Stimulated activated CD4-positive, alpha-beta T cell treated with anti-CD3 and anti-CD28 coated beads, Interleukin-4, amount 100 ng/mL, for 1 hour (primary cell): ENCODE measurements at places on chromosomes 2 and 18.

- DNase-seq, result no peak
Observed at GRCh38 chr2:196361606-196362326, 190.4 kb upstream of the STK17B start.

- DNase-seq, result no peak
Observed at GRCh38 chr2:587087-587960, 89.9 kb downstream of the TMEM18 start.

DNA sequence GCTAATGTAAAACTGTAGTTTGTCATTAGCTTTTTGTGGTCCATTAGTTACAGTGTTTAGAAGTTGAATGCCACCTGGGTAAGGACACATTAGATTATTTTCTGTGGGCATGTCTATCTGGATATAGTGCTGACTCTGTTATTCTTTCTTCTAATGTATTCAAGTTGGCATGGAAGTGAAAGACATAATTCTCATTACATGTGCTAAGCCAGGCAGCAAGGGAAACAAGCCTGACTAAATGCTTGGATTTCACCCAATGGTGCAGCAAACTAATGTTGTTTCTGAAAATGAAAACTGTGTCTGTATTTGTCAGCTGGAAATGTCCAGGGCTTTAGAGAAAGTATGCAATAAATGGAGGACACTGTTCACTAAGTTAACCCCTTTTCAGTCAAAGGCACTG is 100.7 kb downstream of the NUP35 start:
- no peak for DNase-seq

- no peak for DNase-seq
Observed at GRCh38 chr18:12366379-12366778, 10.6 kb downstream of the AFG3L2 start.

DNA sequence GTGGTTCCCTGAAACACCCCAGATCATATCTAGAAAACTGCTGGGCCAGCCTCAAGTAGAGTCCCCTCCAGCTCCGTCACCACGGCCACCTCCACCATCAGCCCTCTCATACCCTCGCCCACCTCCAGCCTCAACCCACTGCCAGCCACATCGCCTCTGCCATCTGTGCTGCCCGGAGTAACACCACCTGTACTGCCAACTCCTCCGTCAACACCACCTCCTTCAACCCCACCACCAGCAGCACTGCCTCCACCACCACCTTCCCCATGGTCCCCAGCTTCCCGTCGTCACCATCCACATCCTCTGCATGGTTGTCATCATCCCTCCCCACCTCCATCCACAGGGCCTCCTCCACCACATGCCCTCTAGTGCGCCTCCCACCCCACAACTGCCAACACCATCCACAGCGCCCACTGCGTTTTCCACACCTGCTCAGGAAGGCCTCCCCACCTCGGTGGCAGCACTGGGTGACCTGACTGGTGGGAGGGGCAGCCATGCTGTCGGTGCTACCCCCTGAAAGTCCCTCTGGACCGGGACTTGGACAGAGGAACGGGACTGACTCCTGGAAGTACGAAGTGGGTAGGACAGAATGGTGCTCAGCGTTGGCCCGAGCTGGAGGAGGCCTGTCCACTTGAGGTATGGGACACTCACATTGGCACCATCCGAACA is 1.6 kb downstream of the SNED1 start:
- no peak for DNase-seq

DNA sequence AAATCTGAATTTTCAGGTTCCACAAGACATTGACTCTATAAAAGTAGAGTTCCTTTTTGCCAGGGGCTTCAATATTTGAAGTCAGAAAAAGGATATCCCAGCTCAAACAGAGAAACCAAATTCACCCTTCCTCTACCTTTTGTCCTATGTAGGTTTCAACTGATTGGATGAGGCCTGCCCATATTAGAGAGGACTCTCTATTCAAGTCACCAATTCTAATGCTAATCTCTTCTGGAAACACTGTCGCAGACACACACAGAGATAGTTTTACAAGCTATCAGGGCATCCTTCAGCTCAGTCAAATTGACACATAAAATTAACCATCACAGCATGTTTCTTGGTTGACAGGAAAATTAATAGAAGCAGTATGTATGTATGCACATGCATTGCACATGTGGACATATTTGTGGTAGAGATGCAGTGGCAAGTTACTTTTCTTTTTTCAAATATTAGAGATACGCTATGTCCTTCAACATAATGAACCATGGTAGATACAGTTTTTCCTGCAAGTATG is 207.1 kb downstream of the RAD51AP2 start:
- no peak for DNase-seq

GRCh38 chr2:45117383-45117782 is 108.1 kb upstream of the SIX2 start:
- DNase-seq, result no peak

- DNase-seq, result no peak
Observed at GRCh38 chr2:108413711-108414095, 35.3 kb upstream of the GCC2 start.

DNA sequence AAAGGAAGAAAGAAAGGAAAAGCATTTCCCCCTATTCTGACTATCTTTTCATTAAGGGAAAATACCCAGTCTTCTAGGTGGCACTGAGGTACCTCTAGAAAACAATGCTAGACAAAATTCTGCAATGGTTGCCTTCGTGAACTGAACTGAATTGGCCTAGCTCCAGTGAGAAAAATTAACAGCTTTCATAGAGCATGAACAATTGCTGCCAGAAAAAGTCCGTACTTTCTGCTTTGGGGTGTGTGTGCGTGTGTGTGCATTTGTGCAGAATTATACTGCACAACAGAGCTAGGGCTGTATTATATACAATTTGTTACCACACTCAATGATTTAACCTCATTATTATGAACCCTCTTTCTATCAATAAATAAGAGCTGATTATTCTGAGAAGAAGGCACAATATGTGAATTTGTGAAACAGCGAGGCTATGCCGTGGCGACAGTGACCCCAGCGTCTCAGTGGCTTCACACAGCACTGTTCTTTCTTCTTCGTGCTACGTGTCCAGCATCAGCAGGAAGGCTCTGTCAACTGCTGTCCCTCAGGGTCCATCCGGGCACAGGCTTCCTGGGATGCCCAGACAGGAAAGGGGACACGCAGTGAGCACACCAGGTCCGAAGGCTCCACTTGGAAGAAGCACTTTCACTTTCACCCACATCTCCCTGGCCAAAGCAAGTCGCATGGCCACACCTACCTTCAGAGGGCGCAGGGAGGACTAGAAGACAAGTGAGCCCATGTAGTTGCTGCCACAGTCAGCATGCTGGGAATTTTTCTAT is 47.5 kb downstream of the PTGR3 start:
- DNase-seq, result peak; percentile 7

GRCh38 chr2:27306573-27307286 is 1.5 kb downstream of the UCN start:
- peak; percentile 51 for DNase-seq

DNA sequence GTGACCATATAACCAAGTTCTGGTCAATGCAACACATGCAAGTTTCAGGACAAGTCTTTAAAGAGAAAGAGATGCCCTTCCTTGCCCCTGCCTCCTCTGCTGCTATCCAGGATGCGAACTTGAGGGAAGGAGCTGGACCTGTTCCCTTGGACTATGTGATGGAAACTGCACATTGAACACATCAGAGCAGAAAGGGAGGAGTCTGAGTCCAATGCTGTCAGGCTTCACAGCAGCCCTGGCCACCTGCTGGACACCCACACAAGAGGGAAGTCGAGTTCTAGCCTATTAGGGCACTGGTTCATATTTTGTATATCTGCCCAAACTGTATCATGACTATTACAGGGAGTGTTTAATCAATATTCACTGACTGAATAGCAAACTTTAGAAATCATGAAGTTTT is 38.3 kb upstream of the TEX51 start:
- no peak for DNase-seq

GRCh38 chr2:10558281-10559030 is 110.3 kb upstream of the ODC1 start:
- no peak for DNase-seq

DNA sequence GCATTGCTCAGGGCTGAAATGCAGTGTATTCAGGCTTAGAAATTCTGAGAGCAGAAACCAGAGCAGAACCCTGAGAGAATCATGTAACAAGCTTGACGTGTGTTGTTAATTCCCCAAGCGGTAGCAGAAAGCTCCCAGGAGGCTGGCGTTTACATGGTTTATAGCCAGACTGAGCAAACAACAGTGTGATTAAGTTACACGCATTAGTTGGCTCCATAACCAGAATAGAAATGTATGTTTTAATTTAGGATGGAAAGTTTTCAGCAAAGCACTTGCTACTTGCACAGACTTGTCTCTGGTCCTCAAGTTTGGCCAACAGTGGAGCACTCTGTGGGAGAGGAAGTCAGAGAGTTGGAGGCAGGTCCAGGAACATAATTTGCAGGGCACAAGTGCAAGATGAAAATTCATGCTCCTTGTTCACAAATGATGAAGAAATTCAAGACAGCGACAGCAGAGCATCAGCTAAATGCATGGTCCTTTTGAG is 69.3 kb downstream of the MAPK4 start:
- no peak for DNase-seq

- no peak for DNase-seq
Observed at GRCh38 chr2:148817210-148817708, 57.8 kb upstream of the KIF5C start.

DNA sequence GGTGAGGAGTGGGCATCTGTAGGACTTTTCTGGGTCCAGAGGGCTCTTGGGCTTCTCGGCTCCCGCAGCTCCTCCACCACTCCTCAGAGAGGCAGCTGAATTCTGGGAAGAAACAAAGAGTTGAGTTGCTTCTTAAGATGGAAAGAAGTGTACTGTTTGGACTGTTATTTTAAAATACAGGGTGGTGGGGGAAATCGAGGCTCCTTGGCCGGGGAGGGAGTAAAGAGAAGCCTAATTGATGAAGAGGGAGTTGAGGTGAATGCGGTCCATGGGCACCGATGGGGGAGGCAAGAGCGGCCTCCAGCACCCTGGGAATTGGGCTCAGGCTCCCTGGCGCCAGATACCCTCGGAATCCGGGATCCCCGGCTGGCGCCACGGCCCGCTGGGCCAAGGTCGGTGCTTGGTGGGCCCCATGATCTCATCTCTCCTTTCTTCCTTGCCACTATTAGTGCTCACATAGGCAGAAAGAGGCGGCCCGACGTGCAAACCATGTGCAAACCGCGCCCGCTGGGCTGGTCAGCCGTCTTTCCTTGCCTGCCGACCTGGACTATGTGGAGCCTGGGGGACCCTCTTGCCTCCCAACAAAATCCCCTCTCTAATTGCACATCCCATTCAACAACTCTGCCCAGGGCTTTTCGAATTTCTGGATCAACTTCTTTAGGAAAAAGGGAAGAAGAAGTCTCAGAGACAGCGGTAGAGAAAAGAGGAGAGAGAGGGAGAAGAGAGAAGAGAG is 604 bp upstream of the SIX3 start:
- DNase-seq, result no peak

DNA sequence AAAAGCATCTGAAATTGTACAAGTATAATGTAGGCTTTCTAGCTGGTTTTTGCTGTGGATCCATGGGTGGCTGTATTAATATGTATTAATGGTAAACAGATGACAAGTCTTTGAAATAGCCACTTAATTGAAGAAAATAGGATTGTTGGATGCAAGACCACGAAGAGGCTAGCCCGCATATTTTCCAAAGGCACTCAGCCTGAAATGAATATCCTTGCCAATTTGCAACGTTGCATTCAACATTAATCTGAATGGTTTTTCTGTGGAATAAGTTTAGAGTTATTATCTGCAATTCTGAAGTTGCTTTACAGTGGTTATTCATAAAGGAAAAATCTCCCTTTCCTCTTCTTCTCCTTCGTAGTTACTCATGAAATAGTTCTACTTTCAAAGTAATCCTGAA is 86.2 kb upstream of the SPATS2L start:
- no peak for DNase-seq

GRCh38 chr18:44638034-44638540 is 42.6 kb upstream of the SETBP1 start:
- DNase-seq, result no peak

- no peak for DNase-seq
Observed at GRCh38 chr2:68216454-68217310, 35.6 kb downstream of the PPP3R1 start.

DNA sequence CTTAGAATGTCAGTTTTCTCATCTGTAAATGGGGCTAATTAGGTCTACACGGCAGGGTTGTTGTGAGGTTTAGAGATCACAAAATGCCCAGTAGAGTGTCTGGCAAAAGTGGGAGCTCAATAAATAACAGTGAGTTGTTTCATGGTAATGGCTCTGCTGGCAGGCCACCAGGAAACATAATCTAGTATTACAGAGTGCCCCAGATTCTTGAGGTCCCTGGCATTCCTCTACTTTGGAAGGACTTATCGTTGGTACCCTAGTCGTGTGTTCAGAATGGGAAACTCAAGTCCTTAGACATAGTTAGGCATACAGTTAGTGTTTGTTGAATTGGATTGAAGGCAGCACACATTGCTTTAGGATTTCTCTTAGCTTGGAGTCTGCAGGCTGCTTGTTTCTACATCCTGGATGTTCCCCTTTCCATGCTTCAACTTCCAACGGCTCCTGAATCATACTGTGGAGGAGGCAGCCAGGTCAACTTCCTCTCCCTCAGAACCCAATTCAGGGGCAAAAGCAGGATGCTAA is 161.5 kb upstream of the FOSL2 start:
- no peak for DNase-seq

DNA sequence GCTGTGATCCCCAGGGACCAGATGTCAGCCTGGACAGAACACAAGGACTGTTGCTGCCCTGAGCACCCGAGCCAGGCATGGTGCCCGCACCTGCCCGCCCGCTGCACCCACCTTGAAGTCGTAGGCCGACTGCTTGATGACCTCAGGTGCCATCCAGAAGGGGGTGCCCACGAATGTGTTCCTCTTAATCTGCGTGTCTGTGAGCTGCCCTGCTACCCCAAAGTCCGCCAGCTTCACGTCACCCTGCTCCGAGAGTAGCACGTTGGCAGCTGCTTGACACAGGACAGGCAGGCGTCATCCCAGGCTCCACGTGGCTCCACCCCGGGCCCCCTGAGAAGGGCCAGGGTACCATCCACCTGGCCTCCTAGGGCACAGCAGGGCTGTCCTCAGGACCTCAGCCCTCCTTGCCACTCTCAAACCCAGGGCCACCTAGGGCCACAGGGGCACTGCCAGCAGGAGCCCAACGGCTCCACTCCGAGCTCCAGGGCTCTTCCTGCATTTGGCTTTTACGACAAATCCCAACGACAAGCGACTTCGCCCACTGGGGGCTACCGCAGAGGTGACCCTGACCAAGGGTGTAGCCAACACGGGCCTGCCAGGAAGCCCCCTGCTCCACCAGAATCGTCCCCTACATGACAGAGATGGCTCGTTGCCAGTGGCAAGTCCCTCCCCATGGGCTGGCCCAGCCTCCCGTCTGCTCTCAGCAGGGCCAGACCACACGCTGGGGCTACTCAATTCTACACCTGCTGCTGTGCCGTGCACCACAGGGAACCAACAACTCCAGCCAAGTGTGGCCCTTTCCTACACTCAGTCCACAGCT is 9.0 kb downstream of the STK25 start:
- no peak for DNase-seq

GRCh38 chr2:136334967-136335366 is 217.0 kb upstream of the CXCR4 start:
- no peak for DNase-seq

DNA sequence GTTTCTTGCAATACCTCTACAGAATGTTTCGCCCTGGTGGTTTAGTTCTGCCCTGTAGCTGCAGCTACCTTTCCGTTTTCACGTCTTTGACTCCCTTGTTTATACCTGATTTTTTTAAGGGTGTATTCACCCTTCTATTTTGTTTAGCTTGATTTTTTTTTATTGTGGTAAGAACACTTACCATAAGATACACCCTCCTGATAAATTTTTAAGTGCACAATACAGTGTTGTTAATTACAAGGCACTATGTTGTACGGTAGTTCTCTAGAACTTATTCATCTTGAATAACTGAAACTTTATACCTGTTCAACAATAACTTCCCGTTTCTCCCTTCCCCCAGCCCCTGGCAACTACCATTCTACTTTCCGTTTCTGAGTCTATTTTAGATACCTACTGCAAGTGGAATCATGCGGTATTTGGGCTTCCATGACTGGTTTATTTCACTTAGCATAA is 48.9 kb upstream of the NABP1 start:
- peak; percentile 14 for DNase-seq
